ENCODE measurements at places on chromosomes 16 and 17.

DNA sequence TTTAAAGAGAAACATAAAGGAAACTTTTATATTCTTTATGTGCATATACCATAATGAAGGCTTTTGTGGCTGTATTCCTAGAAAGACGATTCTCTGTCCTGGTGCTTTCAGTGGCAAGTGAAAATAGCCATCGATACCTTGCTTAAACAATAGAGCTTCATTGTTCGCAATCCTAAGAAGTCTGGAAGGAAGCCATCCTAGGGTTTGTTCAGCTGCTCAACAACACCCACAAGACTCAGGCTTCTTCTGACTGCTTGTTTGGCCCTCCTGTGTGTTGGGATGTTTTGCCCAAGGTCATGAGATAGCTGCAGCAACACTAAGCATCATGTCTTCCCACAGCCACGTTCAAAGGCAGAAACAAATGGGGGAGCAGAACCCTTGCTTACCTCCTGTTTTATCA lies 36.1 kb upstream of the COX10 start:
- DNase-seq: no peak

DNA sequence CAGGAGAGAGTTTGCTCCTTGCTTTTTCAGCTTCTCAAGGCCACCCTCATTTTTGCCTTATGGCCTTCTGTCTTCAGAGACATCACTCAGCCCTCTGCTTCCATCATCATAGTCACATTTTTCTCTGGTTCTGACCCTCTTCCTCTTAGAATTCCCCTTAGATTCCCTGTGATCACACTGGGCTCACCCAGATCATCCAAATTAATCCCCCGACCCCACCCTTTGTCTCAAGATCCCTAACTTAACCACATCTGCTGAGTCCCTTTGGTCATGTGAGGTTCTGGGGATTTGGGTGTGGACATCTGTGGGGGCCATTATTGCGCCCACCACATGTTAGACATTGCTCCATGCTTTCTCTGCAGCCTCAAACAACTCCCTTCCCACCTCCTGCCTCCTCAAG lies 323.4 kb downstream of the CPPED1 start:
- no peak for DNase-seq

DNA sequence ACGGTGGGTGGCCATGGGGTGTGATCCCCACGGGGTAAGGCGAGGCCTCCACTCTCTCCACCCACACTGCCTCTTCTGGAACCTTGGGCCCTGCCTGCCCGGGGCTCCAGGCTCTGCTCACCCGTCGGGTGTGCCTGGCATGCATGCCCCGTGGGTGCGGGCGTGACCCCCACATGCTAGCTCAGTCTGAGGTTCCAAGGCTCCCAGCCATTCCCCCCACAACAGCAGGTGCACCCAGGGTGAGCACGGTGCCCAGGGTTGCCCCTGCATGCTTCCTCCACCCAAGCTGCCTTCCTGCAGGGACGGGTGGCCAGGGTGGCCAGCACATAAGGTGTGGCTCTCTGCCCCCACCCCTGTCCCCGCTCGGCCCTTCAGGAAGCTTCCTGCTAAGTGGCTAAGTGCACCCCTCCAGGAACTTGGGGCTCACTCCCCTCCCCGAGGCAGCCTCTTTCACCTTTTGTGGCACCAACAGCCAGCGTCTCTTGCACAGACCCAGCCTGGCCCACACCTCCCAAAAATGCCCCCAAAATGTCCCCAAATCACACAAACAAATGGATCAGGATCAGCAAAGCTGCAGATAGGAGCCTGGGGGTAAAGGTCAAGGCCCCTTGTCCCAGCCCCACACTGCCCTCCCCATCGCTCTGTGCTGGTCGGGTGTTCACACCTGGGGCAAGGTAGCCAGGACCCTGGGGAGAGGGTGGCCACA lies 21.4 kb upstream of the PVALEF start:
- no peak for DNase-seq

GRCh38 chr16:69593751-69594255 lies 28.0 kb downstream of the NFAT5 start:
- DNase-seq: no peak

DNA sequence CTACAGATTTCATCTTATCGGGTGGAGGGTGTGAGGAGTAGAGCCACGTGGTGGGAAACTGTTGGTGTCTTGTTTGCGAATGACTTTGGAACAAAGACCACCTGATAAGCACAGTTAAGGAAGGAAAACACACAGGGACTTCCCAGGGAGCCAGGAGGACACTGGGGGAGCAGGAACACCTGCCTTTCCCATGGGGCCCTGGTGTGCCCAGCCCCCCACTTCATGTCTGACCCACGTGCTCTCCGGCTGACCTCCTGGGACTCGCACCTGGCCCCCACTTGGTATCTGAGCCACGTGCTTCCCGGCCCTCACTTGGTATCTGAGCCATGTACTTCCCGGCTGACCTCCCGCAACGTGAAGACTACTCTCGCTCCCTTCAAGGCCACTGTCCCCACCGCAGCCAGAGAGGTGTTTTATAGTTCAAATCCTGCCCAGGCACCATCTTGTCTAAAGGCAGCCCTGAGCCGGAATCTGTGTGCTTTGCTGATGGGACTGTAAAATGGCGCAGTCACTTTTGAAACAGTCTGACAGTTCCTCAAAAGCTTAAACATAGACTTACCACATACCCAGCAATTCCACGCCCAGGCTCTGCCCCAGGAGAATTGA lies 5.4 kb upstream of the CSNK1D start:
- DNase-seq: no peak

DNA sequence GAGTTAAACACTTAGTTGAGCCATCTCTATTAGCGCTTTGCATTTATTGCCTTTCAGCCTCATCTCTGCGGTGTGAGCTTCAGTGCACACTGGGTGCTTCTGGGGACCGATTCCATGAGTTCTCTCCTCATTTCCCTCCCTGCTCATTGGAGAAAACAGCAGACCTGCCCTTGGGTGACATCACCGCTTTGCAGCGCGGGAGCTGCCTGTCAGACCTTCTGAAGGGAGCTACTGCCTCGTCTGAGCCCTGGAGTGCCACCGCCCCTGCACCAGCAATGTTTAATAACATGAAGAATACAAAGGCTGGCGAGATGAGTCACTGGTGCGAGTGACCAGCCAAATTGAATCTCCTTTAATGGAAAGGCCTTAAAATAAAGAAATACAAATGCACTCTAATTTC lies 30.2 kb upstream of the CPPED1 start:
- no peak for DNase-seq

DNA sequence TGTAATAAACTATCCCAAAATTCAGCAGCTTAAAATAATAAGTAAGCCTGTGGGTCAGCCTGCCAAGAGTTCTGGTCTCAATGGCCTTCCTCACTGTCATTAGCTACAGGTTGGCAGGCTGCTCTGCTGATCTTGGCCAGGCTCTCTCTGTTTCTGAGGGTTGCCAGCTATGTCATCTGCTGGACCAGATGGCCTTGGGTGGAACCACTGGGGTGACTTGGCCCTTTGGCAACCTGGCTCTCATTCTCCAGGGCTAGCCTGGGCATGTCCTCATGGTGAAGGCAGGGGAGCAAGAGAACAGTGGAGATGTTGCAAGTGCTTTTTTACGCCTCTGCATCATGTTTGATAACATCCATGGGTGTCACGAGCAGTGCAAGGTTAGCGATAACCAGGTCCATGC lies 13.9 kb downstream of the ITGAM start:
- DNase-seq: no peak

- no peak for DNase-seq
Measured at GRCh38 chr16:19162085-19162484, 6.0 kb upstream of the SYT17 start.

DNA sequence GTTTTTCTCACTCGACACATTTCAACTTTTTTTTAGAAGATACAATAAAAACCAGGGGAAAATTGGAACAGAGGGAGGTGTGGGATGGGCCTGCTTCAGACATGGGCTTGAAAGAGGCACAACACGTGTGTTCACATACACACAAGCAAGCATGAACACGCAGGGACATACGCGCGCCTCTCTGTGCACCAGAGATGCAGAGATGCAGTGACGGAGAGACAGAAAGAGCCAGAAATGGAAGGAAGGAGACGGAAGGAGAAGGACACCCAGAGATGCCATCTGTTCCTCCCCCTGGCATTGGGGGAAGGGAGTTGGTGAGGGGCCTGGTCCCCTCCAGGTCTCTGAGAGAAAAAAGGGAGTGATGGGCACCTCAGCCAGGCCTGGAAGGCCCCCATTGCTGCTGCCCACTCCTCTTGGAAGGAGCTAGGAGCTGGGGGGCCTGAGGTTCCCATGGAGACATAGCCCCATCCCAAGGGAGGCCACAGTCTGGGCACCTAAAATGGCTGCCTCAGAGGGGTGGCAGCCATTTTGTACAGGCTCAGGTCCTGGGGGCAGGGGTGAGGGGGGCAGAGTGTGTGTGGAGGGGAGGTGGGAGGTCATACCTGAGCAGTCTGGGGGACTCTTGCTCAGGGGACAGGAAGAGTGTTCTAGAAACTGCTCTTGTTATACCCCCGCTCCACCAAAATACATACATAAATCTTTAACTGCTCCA lies 3.8 kb upstream of the NEUROD2 start:
- DNase-seq: no peak

GRCh38 chr17:74130841-74131240 lies 72.6 kb upstream of the RPL38 start:
- DNase-seq: no peak

- DNase-seq: no peak
Measured at GRCh38 chr16:8806272-8806983, 8.8 kb downstream of the PMM2 start.

DNA sequence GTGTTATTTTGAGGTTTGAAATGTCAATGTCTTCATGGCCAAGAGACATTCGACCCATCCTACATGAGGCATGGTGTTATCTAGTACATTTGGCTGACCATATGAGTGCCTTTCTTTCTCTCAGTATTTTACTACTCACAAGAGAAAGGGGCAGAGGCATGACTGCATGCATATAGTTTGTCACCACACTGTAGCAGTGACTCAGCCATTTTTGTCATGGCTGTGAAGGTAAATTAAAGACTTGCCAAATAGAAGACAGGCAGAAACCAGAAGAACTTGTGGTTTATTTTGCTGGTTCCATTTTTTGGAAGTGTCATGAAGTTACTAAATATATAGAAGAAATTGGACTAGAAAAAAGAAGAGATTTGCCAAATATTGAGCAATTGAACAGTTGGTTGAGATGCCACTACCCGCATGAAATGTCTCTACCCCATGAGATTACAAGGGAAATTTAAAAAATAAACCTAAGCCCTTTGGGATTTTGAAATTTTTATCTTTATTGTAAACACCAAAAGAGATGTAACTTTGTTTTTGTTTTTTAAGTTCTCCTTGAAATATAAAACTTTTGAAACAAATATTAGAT lies 170.3 kb downstream of the CHD9 start:
- no peak for DNase-seq

GRCh38 chr17:65750631-65751115 lies 189.2 kb upstream of the AXIN2 start:
- no peak for DNase-seq

DNA sequence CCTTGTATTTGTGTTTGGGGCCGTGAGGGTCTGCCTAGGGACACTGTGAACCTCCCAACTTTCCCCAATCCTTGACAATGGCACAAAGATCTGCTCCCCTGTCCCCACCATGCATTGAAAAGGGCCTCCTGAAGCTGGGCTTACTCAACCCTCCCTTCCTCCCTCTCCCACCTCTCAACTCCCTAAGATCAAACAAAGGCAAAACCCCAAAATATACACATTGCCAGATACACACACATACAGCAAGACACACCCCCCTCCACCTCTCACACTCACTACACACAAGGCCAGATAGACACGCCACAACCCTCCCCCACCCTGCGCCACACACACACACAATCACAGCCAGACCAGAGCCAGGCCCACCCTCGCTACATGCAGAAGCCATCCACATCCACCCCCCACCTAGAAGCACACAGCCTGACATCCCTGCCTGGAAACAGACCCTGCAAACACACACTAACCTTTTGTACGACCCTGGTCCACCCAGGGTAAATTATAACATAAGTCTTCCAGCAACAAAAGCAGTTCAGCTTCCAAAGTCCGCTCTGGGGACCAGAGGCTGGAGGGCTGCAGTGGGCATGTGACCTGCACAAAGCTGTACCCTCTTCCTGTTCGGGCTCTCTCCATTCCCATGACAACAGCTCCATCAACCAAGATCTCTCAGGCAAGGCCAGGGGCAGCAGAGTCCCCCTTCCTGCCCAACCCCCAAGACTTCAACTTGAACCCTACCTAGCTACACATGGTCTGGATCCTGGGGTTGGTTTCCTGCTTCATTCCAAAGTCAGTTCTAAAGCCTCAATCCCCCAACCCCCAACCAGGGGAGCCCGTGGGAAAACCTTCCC lies 1.9 kb downstream of the PCGF2 start:
- DNase-seq: no peak

GRCh38 chr17:48568499-48569239 lies 9.5 kb downstream of the HOXB4 start:
- no peak for DNase-seq

GRCh38 chr17:77343031-77343800 lies 202.4 kb downstream of the SEC14L1 start:
- DNase-seq: no peak

DNA sequence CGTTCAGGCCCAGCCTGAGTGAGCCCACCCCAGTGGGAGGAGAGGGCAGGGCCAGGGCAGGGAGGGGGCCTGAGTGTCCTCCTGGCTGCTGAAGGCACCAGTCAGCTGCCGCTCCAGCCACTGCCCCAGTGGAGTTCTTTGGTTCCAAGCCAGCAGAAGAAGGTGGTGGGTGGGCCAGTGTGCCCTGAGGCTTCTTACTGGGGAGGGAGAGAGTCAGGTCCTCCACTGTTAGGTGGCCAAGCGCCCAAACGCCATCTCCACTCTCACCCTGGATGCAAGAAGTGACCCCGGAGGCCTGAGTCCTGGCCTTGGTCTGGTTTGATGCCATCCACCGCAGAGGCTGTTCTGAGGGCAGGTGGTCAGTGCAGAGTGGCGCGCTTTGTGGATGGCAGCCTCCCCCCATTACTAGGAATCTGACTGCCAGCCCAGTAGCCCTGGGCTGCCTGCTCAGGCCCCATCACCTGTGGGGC lies 2.2 kb downstream of the RNF213 start:
- no peak for DNase-seq

- no peak for DNase-seq
Measured at GRCh38 chr17:62791235-62791734, 16.8 kb downstream of the MARCHF10 start.

GRCh38 chr16:57277586-57277985 lies 6.9 kb downstream of the PLLP start:
- DNase-seq: no peak

DNA sequence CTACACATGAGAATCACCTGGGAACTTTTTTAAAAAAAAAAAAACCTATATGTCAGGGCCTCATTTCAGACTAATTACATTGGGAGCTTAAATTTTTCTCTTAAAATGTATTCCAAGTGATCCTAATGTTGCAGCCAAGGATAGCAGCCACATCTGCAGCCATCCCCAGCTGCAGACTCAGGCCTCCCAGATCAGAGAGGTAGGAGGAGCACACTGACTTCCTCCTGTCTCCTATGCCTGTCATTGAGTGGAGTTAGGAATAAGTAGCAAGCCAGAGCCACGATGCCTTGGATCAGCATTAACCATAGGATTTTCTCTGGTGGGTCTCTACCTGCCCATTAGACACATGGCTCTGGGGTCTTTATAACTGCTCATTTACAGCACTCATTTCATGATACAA lies 463.5 kb downstream of the HS3ST4 start:
- DNase-seq: no peak

GRCh38 chr17:43998552-43998951 lies 5.9 kb upstream of the NAGS start:
- no peak for DNase-seq

Data from neuronal stem cell (in vitro differentiated cells).